Small intestine (tissue), 16 donors: ENCODE measurements at places on chromosomes 7 and 10.

- DNase-seq = peak; percentile 51
These were observed 6.9 kb upstream of the AOC1 start for GRCh38 chr7:150845421-150845861.

DNA sequence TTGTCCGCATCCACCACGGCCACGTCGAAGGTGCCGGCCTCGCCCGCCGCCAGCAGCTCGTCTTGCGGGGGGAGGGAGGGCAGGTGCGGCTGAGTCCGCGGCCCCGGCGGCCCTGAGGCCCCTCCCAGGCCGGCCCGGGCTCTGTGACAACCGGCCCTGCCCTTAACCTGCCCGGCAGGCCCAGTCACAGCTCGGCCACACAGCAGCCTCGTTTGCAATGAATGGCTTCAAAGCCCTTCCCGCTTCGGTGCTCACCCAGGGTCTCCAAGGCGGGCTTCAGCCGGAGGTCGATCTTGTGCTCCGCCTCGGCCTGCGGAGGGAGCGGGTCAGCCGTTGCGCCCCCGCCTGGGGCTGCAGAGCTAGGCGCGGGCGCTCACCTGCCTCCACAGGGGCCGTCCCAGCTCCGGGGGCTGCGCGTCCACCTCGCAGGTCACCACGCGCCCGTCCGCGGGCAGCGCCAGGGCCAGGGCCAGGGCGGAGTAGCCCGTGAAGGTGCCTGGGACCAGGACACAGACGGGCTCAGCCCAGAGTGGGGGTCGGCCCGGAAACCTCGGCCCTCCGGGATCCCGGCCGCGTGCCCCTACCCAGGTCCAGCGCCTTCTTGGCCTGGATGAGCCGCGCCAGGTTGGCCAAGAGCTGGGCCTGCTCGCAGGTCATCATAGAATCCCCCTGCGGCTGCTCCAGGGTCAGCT, 928 bp downstream of the COMTD1 start:
- peak; percentile 57 for DNase-seq

GRCh38 chr10:114957673-114958072, 19.7 kb downstream of the TRUB1 start:
- no peak for DNase-seq

- no peak for DNase-seq
These were observed 12.7 kb downstream of the PTF1A start for GRCh38 chr10:23204773-23205172.

GRCh38 chr7:47328392-47329319, 253.3 kb downstream of the TNS3 start:
- no peak for DNase-seq

DNA sequence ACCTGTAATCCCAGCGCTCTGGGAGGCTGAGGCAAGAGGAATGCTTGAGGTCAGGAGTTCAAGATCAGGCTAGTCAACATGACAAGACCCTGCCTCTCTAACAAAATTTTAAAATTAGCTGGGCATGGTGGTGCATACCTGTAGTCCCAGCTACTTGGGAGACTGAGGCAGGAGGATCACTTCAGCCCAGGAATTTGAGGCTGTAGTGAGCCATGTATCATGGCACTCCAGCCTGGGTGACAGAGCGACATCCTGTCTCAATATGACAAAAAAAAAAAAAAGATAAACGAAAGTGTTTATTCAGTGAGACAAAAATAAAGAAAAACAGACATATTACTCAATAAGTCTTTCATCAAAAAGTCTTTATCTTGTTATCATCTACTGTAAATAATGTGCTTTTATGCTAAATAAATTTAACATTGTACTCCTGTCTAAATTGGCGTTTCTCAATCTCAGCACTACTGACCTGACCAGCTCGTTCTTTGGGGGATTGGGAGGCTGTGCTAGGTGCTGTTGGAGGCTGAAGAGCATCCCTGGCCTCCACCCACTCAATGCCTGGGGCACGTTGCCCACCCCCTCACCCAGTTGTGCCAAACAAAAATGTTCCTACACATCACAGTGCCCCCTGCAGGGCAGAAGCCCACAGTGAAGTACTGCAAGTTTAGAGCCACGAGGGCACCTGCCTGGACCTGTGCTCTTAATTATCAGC, 57.7 kb downstream of the NCAPG2 start:
- DNase-seq = no peak

GRCh38 chr10:65130162-65130758, 1609.1 kb downstream of the REEP3 start:
- DNase-seq = no peak

- DNase-seq = no peak
These were observed 9.2 kb downstream of the CPN1 start for GRCh38 chr10:100072514-100072913.

GRCh38 chr7:106031300-106032035, 68.4 kb downstream of the CDHR3 start:
- DNase-seq = no peak
